ENCODE measurements at places on chromosomes 4 and X.

GRCh38 chrX:47497271-47497888 is 14.4 kb upstream of the ZNF41 start:
- no peak for DNase-seq

DNA sequence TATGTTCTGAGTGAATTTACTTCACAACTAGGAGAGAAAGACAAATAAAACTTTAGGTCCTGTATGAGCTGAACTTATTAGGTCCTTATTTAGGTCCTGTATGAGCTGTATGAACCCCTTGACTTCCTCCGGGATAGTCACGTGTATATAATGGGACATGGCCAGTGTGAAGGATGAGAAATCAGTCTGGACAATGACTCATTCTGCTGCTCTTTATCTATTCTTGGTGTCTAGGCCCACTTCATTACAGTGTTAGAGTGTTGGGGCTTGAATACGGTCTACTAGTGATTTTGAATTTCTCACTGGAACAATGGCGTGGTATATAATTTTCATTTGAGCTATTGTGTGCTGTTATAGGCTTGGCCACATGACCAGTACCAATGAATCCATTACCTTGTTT is 21.9 kb downstream of the STK26 start:
- no peak for DNase-seq

GRCh38 chr4:155800685-155801343 is 42.0 kb downstream of the GUCY1B1 start:
- no peak for DNase-seq

DNA sequence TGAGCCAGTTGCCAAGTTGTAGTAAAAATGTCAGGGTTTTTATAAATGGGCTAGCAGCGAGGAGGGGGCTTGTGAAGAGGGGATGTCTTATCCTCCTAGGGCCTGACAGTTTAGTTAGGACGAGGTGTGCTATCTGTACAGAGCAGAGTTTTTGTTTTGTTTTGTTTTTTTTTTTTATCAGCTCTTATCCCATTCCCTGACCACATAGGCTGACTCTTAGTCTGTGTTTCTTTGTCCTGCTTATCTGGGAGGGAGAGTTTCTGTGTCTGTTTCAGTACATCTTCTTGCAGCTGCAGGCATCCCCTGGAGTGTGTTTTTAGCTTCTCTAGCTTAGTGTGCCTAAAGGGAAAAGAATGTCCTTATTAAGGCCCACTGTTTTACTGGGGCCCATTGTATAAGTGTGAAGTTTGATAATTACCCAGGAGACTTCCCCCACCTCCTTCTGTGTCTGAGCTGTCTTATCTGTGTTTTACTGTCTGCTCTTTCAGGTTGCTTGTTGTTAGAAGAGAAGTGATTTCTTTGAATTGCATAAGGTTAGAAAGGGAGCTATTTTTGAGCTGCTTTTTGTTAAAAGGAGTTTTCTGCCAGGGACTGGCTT is 32.0 kb downstream of the PAGE2 start:
- no peak for DNase-seq

DNA sequence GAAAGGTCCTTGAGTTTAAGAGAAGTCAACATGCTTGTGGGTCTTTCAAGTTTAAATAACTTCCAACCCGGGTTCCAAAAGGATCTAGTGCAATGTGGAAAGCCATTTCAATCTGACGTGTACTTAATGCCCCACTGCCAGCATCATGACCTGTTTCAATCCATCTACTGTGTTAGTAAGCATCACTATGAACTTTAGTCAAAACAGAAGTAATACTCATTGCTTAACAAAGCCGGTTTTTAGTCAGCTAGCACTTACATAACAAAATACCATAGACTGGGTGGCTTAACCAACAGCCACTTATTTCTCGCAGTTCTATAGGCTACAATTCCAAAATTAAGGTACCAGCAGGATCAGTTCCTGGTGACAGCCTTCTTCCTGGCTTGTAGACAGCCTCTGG is 677.5 kb downstream of the DMD start:
- no peak for DNase-seq

GRCh38 chr4:124092541-124092984 is 620.0 kb downstream of the ANKRD50 start:
- DNase-seq, result no peak

DNA sequence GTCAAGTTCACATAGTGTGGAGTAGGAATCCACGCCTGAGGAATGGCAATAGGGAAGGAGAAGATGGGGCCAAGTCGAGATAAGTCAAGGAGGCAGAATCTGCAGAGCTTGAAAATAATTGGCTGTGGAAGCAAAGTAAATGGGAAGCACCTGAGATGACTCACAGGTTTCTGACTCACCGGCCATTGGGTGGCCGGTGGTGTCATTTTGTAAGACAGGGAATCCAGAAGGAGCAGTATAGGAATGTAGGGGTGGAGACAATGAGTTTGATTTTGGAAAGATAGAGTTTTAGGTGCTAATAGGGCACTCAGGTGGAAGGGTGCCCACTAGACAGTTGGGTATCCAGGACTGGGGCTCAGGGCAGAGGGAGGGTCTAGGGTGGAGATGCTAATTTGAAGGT is 201.0 kb upstream of the MAMLD1 start:
- peak; percentile 8 for DNase-seq

DNA sequence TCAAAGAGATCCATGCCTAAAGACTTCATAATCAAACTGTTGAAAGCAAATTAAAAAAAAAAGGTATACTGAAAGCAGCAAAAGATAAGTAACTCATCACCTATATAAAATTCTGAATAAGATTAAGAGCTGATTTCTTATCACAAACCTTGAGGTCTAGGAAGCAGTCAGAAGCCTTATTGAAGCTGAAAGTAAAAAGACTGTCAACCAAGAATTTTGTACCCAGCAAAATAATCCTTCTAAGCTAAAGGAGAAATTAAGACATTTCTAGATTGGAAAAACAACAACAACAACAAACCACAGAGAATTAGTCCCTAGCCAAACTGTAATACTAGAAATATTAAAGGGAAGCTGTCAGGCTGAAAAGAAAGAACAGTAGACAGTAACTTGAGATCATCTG is 622.9 kb downstream of the PCDH7 start:
- no peak for DNase-seq

DNA sequence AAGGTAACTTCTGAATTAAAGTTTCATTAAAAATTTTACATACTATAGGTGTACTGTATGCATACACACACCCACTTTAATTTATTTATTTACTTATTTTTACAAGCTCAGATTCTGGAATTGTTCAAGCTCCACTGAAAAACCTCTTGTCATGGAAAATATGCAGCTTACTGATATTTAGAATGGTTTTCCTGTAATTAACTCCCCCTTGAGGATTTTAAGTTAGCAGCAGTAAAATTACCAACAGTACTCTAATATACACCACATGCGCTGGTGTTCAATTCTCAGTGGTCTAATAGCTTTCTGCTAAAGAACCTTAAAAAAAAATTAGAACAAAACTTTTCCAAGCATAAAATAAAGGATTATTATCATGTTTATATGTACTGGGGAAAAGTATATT is 12.0 kb downstream of the MAB21L2 start:
- DNase-seq, result no peak

GRCh38 chr4:169009286-169010124 is 550 bp downstream of the CBR4 start:
- peak; percentile 88 for DNase-seq

DNA sequence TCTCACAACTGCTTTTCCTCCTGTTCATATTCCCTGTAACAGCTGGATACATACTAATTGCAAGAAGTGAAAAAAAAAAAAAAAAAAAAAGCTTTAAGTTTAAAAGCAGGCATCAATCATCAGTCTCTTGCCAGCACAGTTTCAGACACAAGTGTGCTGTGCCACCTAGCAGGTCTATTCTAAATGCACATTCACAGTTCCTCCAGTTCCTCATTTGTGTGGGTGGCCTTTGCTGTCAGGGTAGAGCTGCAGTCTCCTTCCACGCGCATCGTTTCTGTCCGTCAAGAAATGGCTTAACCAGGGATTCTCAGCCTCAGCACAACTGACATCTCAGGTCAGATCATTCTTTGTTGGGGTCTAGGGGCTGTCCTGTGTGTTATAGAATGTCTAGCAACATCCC is 61.6 kb downstream of the SCML1 start:
- no peak for DNase-seq

GRCh38 chrX:138765051-138765450 is 53.5 kb upstream of the FGF13 start:
- DNase-seq, result no peak

DNA sequence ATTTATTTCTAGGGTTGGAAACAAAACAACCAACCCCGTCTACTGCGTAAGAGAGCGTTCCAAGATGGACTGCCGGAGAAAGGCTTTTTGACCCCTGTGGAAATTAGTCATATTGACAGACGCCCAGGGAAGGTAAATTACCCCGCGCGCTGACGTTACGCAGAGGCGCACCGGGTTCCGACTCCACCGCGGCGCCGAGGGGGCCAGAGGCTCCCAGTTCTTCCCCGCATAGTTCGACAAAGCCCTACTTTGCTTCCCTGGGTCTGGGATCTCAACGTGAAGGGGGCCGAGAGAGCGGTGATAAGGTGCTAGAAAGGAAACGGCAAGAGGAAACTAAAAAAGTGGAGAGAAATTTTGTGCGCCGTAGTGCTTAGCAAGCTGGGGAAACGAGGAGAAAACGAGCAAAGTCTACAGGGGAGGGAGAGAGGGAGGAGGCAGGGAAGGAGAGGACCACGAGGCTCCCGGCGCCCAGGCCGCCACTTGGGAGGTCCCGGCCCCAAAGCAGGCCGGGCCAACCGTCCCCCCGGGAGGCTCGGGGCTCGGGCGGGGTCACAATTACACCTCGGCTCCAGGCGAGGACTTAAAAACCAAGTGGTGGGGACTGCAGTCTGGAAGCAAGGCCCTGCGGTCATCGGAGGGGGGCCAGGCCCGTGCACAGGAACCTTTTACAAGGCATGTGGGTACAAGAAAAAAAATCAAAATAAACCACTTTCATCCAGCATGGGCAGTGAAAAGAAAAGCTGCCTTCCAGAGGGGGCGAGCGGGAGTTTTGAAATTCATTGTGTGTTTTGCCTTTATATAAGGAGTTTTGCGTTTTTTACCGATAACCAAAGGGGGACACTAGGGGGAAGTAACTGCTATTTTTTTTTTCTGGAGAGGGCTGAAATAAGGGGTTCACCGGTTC is 13.2 kb downstream of the HAND2 start:
- DNase-seq, result no peak

DNA sequence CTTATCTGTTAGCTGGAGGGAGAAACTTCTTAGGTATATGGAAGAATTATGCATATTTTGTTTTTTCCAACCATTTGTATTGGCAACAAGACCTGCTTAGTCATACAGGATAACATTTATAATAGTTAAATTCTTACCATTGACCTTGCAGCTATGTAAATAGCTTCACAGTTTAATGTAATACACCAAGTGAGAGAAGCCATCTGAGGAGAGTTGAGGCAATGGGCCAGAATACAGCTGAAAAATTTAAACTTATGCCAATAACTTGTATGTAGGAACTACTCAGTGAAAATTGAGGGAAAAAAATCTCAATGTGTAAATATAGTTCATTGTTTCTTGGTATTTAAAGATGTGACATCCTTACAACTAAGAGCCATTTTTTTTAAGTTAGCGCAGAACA is 273.5 kb downstream of the DACH2 start:
- DNase-seq, result no peak

DNA sequence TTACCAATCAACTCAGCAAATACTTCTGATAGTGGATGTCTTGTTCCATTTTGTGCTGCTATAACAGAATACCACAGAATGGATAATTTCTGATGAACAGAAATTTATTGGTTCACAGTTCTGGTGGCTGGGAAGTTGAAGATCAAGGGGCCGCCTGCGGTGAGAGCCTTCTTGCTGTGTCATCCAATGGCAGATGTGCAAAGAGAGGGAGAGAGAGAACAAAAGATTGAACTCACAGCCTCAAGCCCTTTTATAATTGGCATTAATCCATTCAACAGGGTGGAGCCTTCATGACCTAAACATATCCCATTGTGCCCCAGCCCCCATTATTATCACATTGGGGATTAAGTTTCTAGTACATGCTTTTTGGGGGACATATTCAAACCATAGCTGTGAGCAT is 86.1 kb downstream of the ADGRG4 start:
- DNase-seq, result no peak

DNA sequence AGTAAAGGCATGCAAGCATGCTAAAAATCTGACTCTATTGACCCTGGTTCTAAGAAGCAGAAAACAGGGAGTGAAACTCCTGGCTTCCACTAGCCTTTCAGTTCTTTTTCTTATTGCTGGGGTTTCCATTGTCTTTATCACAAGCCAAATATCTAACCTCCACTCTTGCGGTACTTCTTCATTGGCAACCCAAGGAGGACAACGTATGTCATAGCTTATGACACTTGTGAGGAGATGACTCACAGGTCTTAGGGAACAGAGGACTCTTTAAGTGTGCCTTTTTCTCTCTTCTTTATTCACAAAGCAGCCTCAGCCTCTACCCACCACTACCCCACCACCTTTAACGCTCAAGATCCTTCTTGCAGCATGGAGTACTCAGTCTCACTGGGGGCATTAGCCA is 124.2 kb downstream of the GUCY2F start:
- no peak for DNase-seq

- DNase-seq, result no peak
These were observed 12.1 kb upstream of the MAGEA11 start for GRCh38 chrX:149699761-149700160.

- DNase-seq, result peak; percentile 46
These were observed 76.1 kb downstream of the KLHL8 start for GRCh38 chr4:87144356-87144755.

DNA sequence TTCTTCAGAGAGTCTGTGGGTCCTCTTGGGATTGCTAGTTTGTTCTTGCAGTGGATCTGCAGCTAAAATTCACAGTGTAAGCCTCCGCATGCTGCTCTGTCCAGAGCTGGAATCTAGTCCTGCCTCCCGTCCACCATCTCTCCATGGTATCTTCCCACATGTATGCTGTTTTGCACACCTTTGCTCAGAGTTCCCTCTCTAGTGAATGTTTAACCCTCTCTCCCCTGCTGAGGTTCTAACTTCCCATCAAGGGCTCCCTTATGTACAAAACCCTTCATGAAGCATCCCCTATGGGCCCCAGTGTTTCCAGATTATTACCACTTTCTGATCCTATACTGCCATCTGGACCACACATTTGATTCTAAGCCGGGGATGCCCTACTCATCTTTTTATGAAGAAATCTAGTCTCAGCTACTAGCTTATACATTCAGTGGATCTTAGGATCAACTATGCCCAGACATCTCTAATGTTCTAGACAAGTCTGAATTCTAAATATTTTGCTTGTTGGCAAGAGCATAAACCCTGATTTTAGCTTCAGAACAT is 157.3 kb downstream of the CPEB2 start:
- no peak for DNase-seq

DNA sequence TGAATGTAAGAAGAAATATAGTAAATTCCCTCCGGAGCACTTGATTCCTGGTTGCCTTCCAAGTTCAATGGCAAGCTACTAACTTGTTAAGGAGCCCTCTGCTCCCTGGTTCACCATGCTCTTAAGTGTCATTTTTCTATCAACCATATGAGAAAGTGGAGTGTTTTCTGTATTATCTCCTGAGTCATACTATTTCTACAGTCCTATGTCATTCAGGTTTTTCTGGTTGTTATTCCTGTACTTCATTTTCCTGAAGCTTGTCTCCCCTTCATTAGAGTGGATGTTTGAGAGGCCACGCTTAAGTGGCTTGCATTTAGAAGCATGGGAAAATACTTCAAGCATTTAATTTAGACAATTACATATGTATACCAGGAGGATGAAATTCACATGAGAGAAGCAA is 14.7 kb upstream of the EPGN start:
- DNase-seq, result no peak

GRCh38 chr4:155197757-155198156 is 10.7 kb upstream of the NPY2R start:
- no peak for DNase-seq

- DNase-seq, result no peak
These were observed 52.6 kb downstream of the CASK start for GRCh38 chrX:41870719-41871151.
